ENCODE measurements at places on chromosomes 5 and 9. TPM values are rescaled to one million over a fixed set of nuclear protein-coding genes. Genes with fewer than 3 reads are reported as not detected.

The LMAN2 gene
- 48.3 TPM for total RNA-seq

The HAPLN1 gene
- total RNA-seq = 0.05 TPM

The GPR151 gene
- 0.54 TPM for total RNA-seq

The ANKRD34B gene
- 0.19 TPM for total RNA-seq

The WNT8A gene
- total RNA-seq = not detected

The SMIM23 gene
- total RNA-seq = not detected

The HK3 gene
- total RNA-seq = not detected

The PRRC1 gene
- total RNA-seq = 96.0 TPM

The PALM2AKAP2 gene
- 0.37 TPM for total RNA-seq

The PTGR1 gene
- 30.1 TPM for total RNA-seq

The SEPTIN8 gene
- 30.0 TPM for total RNA-seq

The ZNF462 gene
- total RNA-seq = 62.0 TPM

The NIPAL4 gene
- 0.82 TPM for total RNA-seq

The ZNF354C gene
- 5.5 TPM for total RNA-seq

The ADRA1B gene
- total RNA-seq = not detected

The TEK gene
- 2.1 TPM for total RNA-seq

The COL27A1 gene
- 0.54 TPM for total RNA-seq

The OGN gene
- 3.7 TPM for total RNA-seq

The NPR3 gene
- total RNA-seq = 2.0 TPM

The RELL2 gene
- 18.6 TPM for total RNA-seq

The NUTM2F gene
- total RNA-seq = 0.27 TPM

The LEAP2 gene
- 3.7 TPM for total RNA-seq

The ANKRD20A1 gene
- 2.2 TPM for total RNA-seq

The FST gene
- 3.1 TPM for total RNA-seq

The GABRA1 gene
- not detected for total RNA-seq

The BRD9 gene
- 40.2 TPM for total RNA-seq

The PCDHGB3 gene
- 0.66 TPM for total RNA-seq

The IFNA21 gene
- total RNA-seq = 0.38 TPM

The INSL6 gene
- total RNA-seq = 1.3 TPM

The ADAMTS6 gene
- 0.80 TPM for total RNA-seq

The PLCXD3 gene
- total RNA-seq = 1.6 TPM

The TLE1 gene
- 45.5 TPM for total RNA-seq

The UAP1L1 gene
- 7.8 TPM for total RNA-seq

The ZNF618 gene
- 10.7 TPM for total RNA-seq

The PCDHA12 gene
- total RNA-seq = 0.13 TPM

The TAF11L10 gene
- 4.0 TPM for total RNA-seq
